ENCODE measurements at places on chromosomes 12 and 14.

GRCh38 chr14:92675421-92675820, 73.0 kb downstream of the LGMN start:
- DNase-seq = no peak

GRCh38 chr14:77849711-77850110, 49.8 kb downstream of the ADCK1 start:
- no peak for DNase-seq

DNA sequence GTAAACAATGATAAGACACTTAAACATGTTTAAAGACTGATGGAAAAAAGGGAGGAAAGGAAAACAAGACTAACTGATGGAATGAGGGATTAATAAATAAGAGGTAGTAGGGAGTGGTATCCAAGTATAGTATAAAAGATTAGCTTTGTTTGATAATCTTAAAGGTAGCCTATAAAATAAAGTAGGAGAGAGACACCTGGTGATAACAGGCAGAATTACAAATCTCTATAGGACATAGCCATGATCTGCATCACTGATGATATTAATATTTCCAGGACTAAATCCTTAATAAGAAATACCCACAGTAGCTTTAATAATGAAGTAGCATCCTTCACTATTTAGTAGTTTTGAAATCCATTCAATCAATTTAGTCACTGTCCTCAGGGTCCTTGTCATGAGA, 30.4 kb downstream of the DLGAP5 start:
- DNase-seq = no peak

GRCh38 chr14:90509403-90509802, 112.6 kb downstream of the CALM1 start:
- DNase-seq = no peak

DNA sequence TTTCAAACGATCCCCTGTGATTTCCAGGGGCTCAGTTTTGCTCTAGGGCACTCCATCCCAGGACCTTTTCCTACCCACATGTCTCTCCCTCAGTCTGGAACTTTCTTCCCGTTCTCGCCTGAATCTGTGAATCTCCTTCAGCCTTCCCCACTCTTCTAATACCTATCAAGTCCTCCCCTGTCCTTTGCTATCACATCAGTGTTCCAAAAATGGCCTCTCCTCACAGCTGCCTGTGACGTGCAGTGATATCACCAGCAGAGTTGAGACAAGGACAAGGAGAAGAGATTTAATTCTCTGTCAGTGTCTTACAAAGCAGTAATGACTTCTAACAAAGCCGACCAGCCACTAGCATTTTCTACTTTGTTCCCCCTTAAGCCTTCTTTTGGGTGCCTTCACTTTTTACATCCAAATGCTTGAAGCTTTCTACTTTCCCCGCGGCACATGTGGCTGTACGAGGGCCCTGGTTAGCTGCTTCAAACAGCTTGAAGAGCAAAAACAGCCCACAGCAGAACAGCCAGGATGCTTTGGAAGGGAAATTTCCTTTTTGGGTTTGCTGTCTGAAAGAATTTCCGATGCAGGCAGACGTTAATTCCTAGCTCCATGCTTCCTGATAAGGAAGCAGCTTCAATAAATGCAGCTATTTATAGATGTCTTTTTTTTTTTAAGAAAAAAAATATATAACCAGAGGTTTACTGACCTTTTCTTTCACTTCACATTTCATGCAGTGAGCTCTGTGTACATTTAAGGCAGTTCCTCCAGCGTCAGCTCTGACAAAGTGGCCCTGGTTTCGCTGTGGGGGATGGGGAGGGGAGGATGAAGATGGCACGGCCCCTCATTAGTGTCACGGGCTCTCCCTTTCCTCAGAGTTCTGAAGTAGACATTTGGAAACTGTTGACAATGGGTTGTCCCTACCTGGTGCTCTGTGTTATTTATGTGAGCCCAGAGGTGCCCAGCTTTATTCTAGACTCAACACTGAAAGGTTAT, 109.3 kb downstream of the ETV6 start:
- DNase-seq = peak; percentile 38

DNA sequence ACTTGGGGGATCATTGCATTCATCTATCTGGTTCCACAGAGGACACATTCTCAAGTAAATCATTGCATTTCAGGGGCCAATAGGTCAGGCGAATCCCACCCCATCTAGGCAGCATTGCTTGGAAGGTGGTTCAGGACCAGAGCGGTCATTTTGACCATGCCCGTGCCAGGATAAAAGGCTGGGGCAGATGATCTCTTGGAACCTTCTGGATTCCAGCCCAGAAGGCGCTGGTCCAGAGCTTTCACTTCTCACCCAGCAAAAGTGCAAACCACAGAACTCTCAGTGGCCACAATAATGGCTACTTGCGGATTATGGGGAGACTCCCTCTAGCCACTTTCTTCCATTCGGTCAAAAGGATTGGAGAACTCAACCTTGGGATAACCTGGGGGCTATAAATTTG, 595 bp upstream of the KRT85 start:
- no peak for DNase-seq

DNA sequence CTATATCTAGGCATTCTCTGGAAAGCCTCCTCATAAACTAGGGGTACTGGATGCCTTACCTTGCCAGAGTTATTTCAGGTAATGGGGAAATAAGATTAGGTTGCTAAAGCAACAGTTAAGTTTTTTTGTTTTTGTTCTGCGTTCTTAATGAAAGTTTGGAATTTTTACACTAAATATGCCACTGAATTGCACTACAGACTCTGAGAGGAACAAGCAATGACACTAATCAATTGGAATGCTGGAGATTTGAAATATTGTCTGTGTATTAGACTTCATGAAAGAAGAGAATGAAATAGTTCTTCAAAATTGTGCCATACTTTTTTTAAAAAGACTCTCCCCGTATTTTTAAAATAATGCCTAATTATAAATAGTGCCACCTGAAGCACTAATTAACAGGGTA, 287.8 kb downstream of the NAV3 start:
- no peak for DNase-seq

- no peak for DNase-seq
Observed at GRCh38 chr12:121167232-121167820, 34.6 kb downstream of the P2RX7 start.

- DNase-seq = no peak
Observed at GRCh38 chr14:69559581-69560011, 15.1 kb downstream of the CCDC177 start.
